HFFc6 (cell line): ENCODE measurements at places on chromosomes 5 and 9. TPM values are rescaled to one million over a fixed set of nuclear protein-coding genes. Genes with fewer than 3 reads are reported as not detected.
A peak's percentile ranks its signal among the peaks of the same experiment; 100 is the strongest.

Gene SPATA6L
- 0.18 to 1.3 TPM (median 0.66 TPM) in 3 replicates for total RNA-seq

Gene FAM221B
- not detected in 3 replicates for total RNA-seq

Gene IL7R
- total RNA-seq, result 42.4 to 62.1 TPM (median 46.7 TPM) in 3 replicates

Gene TRMT10B
- total RNA-seq, result 1.7 to 2.4 TPM (median 2.1 TPM) in 3 replicates

Gene NANS
- 77.8 to 103 TPM (median 83.1 TPM) in 3 replicates for total RNA-seq

Gene PAPPA
- total RNA-seq, result 8.2 to 12.5 TPM (median 12.1 TPM) in 3 replicates

Gene HACD4
- total RNA-seq, result 2.7 to 5.3 TPM (median 2.9 TPM) in 3 replicates

GRCh38 chr5:1104327-1105006, 7.4 kb downstream of the SLC12A7 start:
- no peak overlapping the region for H3K4me3 ChIP-seq
- H3K4me1 ChIP-seq, result no peaks in the 10 kb centered on the region
- no peak for DNase-seq
- no peak overlapping the region for H3K27ac ChIP-seq
- peaks cover 20% of the 10 kb centered on the region for H3K27me3 ChIP-seq
- H3K36me3 ChIP-seq, result no peaks in the 10 kb centered on the region

DNA sequence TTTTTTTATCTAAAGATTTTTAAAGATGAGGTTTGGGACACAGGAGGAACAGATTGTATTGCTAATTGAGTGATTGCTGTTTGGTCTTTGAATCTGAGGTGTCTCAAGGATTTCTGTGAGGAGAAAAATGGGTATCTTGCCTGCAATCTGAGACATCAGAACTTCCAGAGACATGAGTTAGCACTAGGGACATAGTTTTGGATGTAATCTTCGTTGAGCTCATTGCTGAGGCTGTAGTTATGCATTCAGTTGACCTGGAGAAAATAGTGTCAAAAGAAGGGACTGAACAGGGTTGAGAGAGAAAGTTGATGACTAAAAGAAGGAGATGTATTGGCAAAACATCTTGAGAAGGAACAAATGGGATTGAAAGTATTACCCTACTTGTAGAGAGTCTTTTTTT, 24.6 kb downstream of the C9orf85 start:
- peak overlapping the region; percentile 2; the same call in 1 of the 2 replicates for H3K4me3 ChIP-seq
- DNase-seq, result peak; percentile 50
- H3K36me3 ChIP-seq, result peaks cover 14% of the 10 kb centered on the region
- H3K27ac ChIP-seq, result peak overlapping the region; percentile 66

DNA sequence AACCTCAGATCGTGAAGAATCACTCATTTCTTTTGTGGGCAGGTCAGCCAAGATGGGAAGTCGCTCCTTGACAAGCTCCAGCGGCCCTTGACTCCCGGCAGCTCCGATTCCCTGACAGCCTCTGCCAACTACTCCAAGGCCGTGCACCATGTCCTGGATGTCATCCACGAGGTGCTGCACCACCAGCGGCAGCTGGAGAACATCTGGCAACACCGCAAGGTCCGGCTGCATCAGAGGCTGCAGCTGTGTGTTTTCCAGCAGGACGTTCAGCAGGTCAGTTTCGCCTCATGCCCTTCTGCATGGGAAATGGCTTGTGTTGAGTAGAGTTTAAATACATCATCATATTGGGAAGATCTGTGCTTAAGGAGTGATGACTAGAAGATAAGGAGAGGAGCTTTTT, 173.3 kb downstream of the TRIO start:
- H3K27me3 ChIP-seq, result peaks cover 21% of the 10 kb centered on the region
- H3K4me1 ChIP-seq, result peaks cover 61% of the 10 kb centered on the region
- peak overlapping the region; percentile 59 for H3K27ac ChIP-seq
- H3K4me3 ChIP-seq, result peak overlapping the region; percentile 64; the same call in 1 of the 2 replicates
- peaks cover 78% of the 10 kb centered on the region for H3K36me3 ChIP-seq

DNA sequence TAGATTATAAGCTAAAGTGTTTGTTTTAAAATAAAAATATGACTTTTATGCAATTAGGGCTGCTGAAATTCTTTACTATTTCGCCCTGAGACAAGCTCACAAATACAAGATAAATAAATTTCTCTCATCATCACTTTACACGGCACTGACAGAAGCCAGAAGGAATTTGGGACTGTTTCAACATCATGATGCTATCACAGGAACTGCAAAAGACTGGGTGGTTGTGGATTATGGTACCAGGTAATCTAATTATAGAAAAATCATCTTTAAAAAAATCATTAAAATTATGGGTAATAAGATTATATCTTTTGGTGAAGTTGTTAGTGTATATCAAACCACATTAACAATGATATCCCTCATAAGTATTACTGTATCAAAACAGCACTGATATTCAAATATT, 95.0 kb downstream of the MAN2A1 start:
- no peak for DNase-seq
- H3K4me1 ChIP-seq, result no peaks in the 10 kb centered on the region
- H3K27me3 ChIP-seq, result no peaks in the 10 kb centered on the region; the same call in 1 of the 2 replicates

DNA sequence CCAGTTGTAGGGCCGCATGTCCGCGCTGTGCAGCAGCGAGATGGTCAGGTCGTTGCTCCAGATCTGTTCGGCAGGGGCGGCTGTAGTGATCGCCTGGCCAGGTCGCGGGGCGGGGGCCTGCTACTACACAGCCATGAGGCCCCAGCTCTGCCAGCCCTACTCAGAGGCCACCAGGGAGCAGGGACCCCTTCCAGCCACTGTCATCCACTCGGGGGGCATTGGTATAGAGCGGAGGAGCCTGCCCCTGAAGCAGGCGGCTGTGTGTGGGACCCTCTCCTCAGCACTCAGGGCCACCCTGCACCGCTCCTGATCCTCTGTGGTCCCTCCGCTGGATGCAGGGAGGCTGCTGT, 1.7 kb downstream of the FBXW5 start:
- H3K27ac ChIP-seq, result no peak overlapping the region
- DNase-seq, result no peak
- H3K36me3 ChIP-seq, result peaks cover 12% of the 10 kb centered on the region
- peak overlapping the region; percentile 80; the same call in 1 of the 2 replicates for H3K4me3 ChIP-seq
- H3K27me3 ChIP-seq, result no peaks in the 10 kb centered on the region; the same call in none of the 2 replicates
- peaks cover 4% of the 10 kb centered on the region for H3K4me1 ChIP-seq

- H3K36me3 ChIP-seq, result no peaks in the 10 kb centered on the region
- DNase-seq, result no peak
- no peaks in the 10 kb centered on the region; the same call in none of the 2 replicates for H3K27me3 ChIP-seq
- H3K4me3 ChIP-seq, result no peak overlapping the region
Measured at GRCh38 chr9:136826188-136826541, 16.1 kb upstream of the AJM1 start.

- no peaks in the 10 kb centered on the region for H3K4me1 ChIP-seq
- H3K36me3 ChIP-seq, result peaks cover 9% of the 10 kb centered on the region; the same call in 1 of the 2 replicates
- H3K27ac ChIP-seq, result no peak overlapping the region
Measured at GRCh38 chr5:126852841-126853271, 75.9 kb downstream of the LMNB1 start.

- H3K4me1 ChIP-seq, result no peaks in the 10 kb centered on the region
- no peaks in the 10 kb centered on the region; the same call in 1 of the 2 replicates for H3K27me3 ChIP-seq
- no peak within 1 kb of the TSS for H3K27ac ChIP-seq
Measured at GRCh38 chr5:174045470-174046025, at the start of gene NSG2. NSG2 (plus strand) TSS chr5:174045706; CDS start chr5:174046756, 1,050 bp downstream.

DNA sequence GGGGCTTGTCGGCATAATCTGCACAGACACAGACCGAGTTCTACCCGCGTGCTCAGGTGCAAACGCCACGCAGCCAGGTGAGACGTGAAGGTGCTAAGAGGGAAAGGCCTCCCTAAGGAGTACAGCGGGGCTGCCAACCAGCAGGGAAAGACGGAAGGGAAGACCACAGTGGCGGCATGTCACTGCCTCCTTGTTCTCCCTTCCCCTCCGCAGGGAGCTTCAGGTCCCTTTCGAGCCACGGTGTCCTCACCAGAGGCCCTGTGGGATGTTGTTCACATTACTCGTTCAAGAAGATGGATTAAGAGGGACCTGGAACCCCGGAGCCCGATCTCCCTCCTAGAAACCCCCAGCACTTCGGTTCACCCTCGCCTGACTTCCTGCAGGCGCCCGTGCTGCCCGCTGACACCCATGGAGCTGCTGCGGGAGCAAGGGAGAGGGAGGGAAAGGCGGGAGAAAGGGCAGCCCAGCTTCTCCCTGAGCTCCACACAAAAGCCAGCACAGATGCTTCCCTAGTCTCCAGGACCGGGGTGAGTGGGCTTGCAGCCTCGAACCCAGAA, 686 bp downstream of the BRD9 start:
- peak overlapping the region; percentile 91 for H3K4me3 ChIP-seq
- peaks cover 2% of the 10 kb centered on the region; the same call in 1 of the 2 replicates for H3K27me3 ChIP-seq
- H3K27ac ChIP-seq, result peak overlapping the region; percentile 95
- DNase-seq, result no peak
- peaks cover 29% of the 10 kb centered on the region for H3K36me3 ChIP-seq

DNA sequence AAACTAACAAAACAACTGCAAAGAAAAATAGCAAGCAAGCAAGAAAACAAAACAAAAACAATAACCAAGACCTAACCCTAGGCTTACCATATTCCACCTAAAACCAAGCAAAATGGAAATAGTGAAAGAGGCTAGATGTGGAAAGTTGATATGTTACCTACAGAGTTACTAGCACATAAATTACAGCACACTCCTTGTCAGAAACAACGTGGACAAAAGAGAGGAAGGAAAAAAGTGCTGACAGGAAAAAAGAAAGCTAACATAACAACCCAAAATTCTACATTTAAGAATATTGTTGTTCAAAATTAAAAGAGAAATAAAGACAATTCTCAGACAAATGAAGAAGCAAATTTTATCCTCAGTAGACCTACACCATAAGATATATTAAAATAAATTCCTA, 812.8 kb upstream of the NUDT12 start:
- H3K27ac ChIP-seq, result no peak overlapping the region
- no peaks in the 10 kb centered on the region for H3K4me1 ChIP-seq
- H3K36me3 ChIP-seq, result no peaks in the 10 kb centered on the region

GRCh38 chr5:178388386-178389025, 155.9 kb upstream of the PHYKPL start:
- H3K27me3 ChIP-seq, result peaks cover 13% of the 10 kb centered on the region
- peaks cover 6% of the 10 kb centered on the region; the same call in 1 of the 2 replicates for H3K36me3 ChIP-seq
- H3K27ac ChIP-seq, result no peak overlapping the region
- H3K4me3 ChIP-seq, result no peak overlapping the region
- H3K4me1 ChIP-seq, result no peaks in the 10 kb centered on the region
